ENCODE measurements at places on chromosomes 2 and 18. TPM values are rescaled to one million over a fixed set of nuclear protein-coding genes. Genes with fewer than 3 reads are reported as not detected.

FBLN7 gene
- not detected for polyA plus RNA-seq

ERFE gene
- not detected for polyA plus RNA-seq

IGFBP2 gene
- not detected for polyA plus RNA-seq

GCG gene
- not detected for polyA plus RNA-seq

DNA sequence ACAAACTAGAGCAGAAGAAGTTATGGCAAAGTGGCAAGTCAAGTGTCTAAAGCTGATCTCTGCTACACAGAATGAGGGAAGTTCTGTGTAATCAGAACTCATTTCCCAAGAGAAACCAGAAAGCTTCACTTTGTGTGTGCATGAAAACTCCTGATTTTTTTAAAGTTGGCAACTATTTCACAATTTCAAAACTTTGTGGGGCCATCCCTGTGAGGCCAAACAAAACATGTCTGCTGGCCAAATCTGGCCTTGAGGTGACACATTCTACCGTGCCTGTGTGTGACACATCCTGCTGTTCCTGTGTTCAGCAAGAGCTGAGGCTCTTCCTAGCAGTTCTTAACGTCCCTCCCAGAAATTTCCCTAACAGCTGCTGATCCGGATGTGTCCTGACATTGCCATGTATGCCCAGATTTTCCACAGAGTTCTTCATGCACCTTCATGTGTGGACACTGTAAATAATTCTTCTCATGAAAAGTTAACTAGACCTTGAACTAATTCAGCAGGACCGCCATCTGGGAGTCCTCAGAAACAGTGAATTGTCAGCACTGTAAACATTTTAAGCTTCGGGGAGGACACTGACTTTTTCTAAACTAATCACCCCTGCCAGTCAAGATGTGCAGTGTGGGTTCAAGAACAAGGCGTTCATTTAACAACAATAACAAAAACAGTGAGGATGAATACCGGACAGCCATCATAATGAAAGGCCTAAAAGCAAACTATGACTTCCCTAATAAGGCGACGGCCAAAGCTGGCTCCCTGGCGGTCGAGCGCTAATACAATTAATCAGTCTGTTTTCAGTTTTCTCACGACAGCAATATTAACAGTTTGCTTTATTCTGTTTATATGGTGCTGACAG, 99.0 kb downstream of the PLEKHM3 start:
- DNase-seq = no peak

- no peak for DNase-seq
Measured at GRCh38 chr2:208031608-208032019, 6.3 kb upstream of the PLEKHM3 start.

DNA sequence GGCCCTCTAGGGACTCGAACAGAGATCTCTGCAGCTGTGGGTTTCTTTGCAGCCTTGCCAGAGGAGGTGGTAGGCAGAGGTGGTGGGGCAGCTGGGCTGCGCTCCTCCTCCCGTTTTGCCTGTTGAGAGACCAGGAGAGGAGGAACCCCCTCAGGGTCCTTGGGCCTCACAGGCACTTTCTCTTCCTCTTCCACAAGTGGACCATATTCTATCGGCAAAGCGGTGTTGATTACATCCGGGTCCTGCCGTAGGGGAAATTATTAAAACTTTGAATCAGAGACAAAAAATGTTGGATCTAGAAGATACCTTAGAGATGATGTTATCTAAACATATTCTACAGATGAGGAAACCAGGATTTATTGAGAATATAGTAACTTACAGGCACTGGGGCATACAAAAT, 78.5 kb downstream of the CLIP4 start:
- no peak for DNase-seq

GRCh38 chr2:69554981-69555380, 88.6 kb downstream of the AAK1 start:
- DNase-seq = no peak

EVX2 gene
- polyA plus RNA-seq = not detected

DNA sequence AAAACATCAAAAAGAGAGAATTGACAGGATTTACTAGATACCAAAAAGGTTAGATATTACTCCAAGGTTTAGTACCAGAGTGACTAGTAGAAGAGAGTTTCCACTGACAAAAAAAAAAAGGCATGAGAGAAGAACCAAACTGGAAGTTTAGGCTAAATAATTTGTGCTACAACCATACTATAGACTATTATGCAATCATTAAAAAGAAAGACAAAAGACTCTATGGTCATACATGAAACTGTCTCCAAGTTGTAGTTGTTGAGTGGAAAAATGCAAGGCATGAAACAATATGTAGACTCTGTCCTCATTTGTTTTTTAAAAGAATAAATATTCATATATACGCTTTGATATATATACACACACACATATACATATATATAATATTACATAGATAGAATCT, 1.7 kb upstream of the EXOC6B start:
- DNase-seq = no peak

GRCh38 chr2:185137700-185138099, 539.4 kb downstream of the ZNF804A start:
- no peak for DNase-seq

- DNase-seq = no peak
Measured at GRCh38 chr2:10830203-10830602, 17.6 kb upstream of the PDIA6 start.

DNA sequence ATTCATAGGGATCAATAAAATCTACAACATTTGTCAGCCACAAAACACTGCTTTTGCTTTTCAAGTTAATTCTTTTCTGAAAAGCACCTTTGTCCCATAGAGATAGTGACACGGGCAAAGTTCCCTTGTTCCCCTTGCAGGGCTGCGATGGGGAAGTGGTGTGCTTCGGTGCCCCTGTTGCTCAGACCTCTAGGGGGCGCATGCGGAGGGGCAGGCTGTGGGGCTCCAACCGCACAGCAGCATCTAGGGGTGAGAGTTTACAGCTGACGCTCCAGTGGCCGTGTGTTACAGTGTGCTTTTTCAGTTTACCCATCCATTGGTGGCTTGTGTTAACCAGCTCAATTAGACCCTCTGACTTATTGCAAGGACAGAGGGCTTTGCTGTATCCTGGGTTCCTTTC, 1432.2 kb upstream of the ACVR2A start:
- no peak for DNase-seq

DNA sequence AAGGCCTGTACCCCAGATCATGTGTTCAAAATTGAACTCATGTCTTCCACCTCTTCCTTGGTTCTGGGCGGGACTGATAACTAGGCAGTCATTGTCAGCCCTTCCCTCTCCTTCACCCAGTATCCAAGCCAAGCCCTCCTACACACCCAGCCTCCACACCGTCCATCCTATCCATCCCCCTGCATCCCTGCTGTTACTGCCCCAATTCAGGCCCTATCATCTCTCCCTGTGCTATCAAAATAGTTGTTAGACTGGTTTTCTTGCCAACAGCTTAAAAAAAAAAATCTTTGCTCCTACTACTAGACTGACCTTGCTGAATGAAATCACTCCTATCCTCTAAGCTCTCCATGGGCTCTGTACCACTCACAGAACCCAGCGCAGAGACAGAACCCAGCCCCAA, 32.8 kb downstream of the TGFA start:
- DNase-seq = no peak

- DNase-seq = no peak
Measured at GRCh38 chr2:61995515-61995914, 90.0 kb downstream of the COMMD1 start.

DNA sequence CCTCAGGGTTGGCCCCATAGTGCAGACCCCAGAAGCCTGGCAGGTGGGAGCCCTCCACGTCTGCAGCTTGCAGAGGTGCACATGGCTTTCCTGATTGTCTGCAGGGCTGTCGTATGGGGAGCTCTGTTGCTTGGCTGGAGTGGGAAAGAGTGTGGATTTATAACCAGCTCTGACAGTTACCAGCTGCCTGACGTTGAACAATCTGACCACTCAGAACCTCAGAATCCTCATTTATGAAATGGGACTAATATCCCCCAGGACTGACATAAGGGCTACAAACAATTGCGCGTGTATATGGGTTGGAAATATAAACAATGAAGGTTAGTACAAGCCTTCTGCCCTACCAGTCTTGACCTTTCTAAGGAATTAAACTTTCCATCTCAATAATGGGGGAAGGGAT, 13.9 kb upstream of the PXDN start:
- DNase-seq = no peak

RIT2 gene
- polyA plus RNA-seq = not detected

RUFY4 gene
- polyA plus RNA-seq = not detected

PLGLB1 gene
- polyA plus RNA-seq = 3.0 TPM

- DNase-seq = no peak
Measured at GRCh38 chr2:10003206-10004125, 39.9 kb upstream of the KLF11 start.

DNA sequence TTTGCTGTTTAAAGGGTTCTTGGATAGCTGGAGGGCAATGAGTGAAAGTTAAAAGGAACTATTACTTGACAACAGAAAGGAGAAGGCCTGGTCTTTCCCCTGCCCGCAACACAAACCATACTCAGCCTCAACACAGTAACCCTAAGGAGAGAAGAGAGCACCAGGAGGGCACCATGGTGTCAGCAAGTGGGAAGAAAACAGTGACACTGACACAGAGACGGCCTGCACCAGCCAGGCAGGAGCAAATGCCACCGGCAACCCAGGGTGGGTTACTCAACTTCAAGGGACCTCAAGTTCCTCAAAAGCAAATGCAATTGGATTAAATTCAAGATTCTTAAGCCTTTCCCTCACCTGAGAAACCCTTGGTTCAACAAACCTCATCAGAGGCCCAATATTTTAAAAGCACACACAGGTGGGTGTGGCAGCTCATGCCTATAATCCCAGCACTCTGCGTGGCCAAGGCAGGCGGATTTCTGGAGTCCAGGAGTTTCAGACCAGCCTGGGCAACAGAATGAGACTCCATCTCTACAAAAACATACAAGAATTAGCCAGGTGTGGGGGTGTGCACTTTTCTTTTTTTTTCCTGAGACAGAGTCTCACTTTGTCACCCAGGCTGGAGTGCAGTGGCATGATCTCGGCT, 52.3 kb downstream of the TFCP2L1 start:
- DNase-seq = no peak

- no peak for DNase-seq
Measured at GRCh38 chr2:108023776-108024175, 37.5 kb downstream of the SLC5A7 start.

OTOS gene
- polyA plus RNA-seq = not detected

- no peak for DNase-seq
Measured at GRCh38 chr2:226995625-226996041, 159.8 kb downstream of the RHBDD1 start.

GRCh38 chr2:219627103-219628100, at the start of gene SLC4A3:
Gene SLC4A3, plus strand, starts transcription at chr2:219627630. Its CDS starts 363 bp downstream, at chr2:219627993.
- DNase-seq = no peak

- DNase-seq = no peak
Measured at GRCh38 chr2:96727431-96727830, 12.4 kb downstream of the LMAN2L start.

DNA sequence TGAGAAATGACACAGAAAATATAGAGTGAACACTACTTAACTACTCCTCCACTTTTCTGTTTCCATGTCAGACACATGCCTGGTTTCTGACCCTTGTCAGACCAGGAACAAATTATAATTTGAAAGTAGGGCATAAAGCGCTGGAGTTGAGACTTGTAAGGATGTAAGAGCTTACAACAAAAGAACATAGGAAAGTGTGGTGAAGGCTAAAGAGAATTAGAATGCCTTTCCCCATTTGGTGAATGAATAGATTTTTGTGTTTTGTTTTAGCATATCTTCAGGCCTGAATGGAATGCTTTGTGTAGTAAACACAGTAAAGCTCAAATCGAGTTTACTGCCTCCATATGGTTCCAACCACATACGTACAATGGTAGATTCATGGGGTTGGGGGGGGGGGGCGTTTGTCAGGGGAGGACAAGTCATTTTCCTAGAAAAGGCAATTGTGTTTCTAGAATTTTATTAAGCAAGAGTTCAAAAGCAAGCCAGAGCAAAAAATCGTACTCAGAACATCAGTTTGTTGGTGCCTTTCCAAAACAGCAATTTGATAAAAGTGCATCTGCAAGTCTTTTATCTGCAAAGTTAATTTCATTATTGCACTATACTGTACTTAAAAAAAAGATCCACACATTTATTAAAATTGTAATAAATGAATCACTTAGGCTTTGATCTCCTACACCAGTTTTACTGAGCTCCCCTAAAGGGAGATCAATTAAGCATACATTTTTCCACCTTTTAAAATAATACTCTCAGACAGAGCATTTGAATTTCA, 30.9 kb downstream of the NRXN1 start:
- DNase-seq = no peak

VPS4B gene
- 74.3 TPM for polyA plus RNA-seq

G6PC2 gene
- polyA plus RNA-seq = not detected

GRCh38 chr2:73323551-73323950, 30.2 kb upstream of the EGR4 start:
- DNase-seq = no peak

Data from naive B cell (primary cell).